Kidney tubule cell (primary cell): ENCODE measurements at places on chromosomes 2 and 18.

GRCh38 chr2:44084850-44085249 lies 83.8 kb upstream of the PPM1B start:
- DNase-seq = no peak

DNA sequence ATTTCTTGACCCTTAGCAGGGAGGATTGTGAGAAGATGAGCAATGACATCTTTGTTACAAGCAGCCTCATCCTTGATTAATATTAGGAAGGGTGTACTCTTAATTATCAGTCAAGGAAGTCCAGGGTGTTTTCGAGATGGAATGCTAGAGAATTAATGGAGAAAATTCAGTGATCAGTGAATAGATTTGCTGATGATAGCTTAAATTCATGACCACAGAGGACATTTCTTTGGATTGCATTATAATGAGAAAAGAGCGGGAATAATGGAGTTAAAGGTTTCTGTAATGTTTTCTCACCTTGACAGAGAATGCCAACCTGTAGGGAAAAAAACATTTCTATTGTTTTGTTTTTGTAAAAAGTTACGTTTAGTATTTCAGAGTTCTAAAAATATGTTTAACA lies 249.9 kb downstream of the LTBP1 start:
- no peak for DNase-seq

DNA sequence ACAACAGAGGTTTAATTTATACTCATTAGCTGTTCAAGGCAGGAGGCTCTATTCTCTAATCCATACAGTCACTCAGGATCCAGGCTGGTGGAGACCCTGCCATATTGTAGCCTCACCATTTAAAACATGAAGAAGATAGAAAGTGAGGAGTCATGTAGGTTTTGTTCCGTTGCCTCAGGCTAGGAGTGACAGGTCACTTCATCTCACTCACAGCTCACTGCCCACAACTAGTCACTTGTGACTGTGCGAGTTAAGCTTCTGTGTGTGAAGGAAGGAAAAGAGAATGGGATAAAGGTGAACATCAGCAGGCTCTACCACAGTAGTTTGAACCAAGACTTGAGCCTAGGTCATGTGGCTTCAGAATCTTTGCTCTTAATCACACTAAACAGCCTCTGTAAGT lies 9.0 kb upstream of the IGFBP2 start:
- DNase-seq = peak; percentile 52

- DNase-seq = no peak
These were observed 41.9 kb downstream of the PRKD3 start for GRCh38 chr2:37282746-37283145.

DNA sequence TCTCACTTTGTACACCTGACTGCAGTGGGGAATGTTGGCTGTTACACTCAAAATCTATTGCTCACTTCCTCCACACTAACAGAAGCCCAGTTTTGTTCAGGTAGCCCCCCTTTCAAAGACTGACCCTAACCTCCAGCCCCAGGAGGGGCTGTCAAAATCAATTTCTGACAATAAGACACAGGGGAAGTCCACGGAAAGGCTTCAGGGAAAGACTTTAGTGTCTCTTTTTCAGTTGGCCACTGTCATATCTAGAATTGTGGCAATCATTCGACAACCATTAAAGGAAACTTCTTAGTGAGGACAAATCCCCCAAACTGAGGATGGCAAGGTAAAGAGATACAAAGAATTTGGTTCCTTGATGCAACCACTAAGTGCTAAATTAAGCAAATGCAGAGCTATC lies 59.0 kb downstream of the BARD1 start:
- no peak for DNase-seq

DNA sequence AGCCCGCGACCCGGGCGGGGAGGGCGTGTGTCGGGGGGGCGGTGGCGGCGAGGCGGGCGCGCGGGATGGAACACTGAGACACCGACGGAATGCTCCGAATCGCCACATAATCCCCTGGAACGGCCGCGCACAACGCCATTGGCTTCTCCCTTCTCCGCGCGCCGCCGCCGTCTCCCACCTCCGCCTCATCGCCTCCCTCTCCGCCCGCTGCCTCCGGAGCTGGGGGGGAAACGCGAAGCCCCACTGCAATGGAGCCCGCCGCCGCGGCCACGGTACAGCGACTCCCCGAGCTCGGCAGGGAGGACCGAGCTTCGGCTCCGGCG lies at the start of gene PHLPP1:
TSS of gene PHLPP1 (plus strand) at position 106 of the 323 bp plus-strand sequence. CDS start at position 249, 143 bp downstream.
- no peak for DNase-seq

DNA sequence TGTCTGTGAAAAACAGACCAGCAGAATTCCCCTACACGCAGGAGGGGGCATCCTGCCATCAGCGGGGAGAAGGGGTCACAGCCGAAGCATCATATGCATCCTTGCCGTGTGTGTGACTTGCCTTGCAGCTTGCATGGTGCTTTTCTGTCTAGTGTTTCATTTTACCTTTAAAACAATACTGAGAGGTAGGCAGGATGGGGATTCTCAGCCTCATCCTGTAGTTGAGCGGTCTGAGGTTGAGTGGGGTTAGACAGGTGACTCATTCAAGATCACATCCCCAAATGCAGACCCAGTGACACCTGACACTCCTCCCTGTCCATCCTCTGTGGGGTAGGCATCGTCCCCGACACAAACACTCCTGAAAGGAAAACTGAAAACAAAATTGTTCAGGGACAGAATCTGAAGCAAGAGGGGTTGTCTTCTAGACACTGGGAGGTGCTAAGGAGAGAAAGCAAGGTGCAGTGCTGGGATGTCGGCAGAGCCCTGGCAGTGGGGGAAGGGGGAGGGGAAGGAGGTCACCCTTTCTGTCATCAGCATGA lies 7.9 kb downstream of the ARL4C start:
- DNase-seq = peak; percentile 28

- DNase-seq = peak; percentile 12
These were observed 17.3 kb downstream of the PIK3C3 start for GRCh38 chr18:41972067-41972925.

- DNase-seq = peak; percentile 74
These were observed 305.0 kb upstream of the EPAS1 start for GRCh38 chr2:45992021-45992740.

- DNase-seq = no peak
These were observed 155.1 kb downstream of the SMAD7 start for GRCh38 chr18:48795696-48796095.

GRCh38 chr2:12637754-12638153 lies 79.0 kb upstream of the TRIB2 start:
- no peak for DNase-seq

DNA sequence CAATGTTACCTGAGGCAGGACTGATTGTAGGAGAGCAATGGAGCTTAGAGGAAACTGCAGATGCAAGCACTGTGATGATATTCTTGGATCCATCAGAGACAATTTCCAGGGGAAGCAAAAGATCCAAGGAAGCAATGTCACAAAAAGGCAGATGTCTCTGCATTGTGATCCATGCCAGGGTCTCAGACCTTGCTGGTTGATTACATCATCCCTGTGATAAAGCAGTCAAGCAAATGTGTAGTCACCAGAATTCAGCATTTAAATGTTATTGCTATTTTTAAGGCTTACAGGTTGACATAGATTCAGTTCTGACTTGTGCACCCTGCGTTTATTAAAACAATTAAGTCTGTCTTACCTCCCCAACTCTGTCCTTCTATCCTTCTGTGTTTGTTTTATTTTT lies 56.8 kb upstream of the CCDC85A start:
- no peak for DNase-seq

DNA sequence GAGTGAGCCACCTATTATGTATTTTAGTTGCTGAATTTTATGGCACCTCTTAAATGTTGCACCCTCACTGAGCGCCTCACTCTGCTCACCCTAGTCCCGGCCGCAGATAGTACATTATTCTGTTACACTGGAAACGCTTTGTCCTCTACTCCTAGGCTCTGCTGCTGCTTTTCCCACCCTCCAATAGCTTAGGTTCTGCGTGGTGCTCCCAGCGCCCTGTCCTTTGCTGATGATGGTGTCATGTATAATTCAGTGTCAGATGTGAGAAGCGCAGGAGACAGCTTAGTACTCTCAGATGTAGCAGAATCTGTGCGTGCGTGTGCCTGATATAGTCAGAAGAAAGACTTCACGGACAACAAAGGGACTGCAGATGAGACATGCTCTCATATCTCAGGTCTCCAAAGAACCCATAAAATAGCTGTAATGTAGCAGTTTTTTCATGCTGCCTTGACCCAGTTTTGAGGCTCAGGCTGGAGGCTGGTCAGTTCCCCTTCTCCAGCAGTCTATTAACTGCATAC lies 1.4 kb upstream of the REEP1 start:
- DNase-seq = no peak

GRCh38 chr2:144835634-144836350 lies 315.9 kb upstream of the ZEB2 start:
- DNase-seq = peak; percentile 78

GRCh38 chr2:67702937-67703336 lies 305.8 kb downstream of the ETAA1 start:
- DNase-seq = no peak

- DNase-seq = peak; percentile 63
These were observed 1.5 kb downstream of the EPB41L5 start for GRCh38 chr2:120014226-120014980.

DNA sequence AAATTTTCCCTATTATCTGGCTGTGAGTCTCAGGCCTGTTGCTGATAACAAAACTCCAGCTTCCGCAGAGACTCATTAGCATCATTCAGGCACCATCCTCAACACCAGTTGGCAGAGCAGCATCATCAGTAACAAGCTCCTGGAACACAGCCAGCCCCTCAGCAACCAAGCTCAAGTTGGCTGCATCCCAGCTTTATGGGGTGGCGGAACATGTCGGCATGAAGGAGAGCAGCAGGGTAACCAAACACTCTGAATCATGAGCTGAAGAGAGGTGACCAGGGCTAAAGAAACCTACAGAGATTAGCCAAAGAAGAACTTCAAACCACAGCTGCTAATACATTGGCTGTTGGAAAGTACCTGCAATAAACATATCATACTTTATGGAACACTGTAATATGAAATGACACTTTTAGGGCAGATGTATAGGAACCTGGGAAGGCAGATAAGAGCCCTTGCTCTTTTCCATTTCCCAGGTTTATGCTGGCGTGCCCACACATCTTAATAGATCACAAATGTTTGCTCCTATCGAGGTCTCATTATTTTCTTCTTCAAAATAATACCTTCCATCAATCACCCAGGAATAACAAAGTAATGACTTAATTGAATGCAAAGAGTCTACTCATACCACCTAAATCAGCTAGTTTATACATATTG lies 63.8 kb downstream of the PDE11A start:
- DNase-seq = peak; percentile 87

DNA sequence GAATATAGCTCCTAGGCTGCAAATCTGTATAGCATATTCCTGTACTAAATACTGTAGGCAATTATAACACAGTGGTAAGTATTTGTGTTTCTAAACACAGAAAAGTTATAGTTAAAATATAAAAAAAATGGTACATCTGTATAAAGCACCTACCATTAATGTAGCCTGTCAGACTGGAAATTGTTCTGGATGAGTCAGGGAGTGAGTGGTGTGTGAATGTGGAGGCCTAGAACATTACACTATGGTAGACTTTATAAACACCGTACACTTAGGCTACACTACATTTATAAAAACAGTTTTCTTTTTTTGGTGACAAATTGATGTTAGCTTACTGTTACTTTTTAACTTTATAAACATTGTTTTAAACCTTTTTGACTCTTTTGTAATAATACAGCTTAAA lies 226.3 kb downstream of the CCDC85A start:
- DNase-seq = peak; percentile 7

DNA sequence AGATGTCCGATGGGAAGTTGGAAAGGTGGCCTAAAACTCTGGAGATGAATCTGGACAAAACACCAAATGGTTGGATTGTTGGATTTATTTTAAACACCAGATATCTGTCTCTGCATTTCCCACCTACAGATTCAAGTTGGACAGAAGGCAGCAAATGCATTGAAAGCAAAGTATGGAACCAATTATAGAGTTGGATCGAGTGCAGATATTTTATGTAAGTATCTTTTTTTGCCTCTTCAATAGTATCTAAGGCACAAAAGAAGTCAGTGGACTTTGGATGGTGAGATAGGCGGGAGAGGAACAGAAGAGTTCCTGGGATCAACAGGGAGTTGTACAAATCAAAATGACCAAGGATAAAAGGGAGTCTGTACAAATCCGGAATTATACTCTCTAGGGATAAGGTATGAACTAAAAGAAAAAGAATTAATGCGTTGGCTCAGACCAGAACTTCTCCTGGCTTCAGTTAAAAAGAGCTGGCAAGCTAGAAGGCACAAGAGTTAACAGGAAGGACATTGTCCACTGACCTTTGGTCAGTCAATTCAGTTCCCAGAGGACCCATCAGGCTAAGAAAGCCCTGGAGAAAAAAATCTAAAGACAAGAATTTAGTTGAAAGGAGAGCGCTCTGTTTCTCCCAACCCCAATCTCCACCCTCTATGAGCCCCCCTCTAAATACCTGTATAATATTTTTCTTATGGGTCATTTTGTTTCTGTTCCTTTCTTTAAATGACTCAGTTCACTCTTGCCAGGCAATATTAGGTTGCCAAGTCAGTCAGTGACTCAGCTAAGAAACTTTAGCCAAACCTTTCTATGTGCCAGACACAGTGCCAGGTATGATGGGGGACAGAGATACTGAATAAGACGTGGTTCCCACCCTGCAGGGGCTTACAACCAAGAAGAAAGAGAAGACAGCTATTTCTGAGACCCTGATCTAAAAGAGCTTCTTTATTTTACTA lies 29.1 kb downstream of the CPO start:
- DNase-seq = peak; percentile 51

- DNase-seq = no peak
These were observed 27.5 kb upstream of the EPAS1 start for GRCh38 chr2:46269544-46270273.

GRCh38 chr2:120802867-120803484 lies 67.3 kb downstream of the GLI2 start:
- DNase-seq = no peak

DNA sequence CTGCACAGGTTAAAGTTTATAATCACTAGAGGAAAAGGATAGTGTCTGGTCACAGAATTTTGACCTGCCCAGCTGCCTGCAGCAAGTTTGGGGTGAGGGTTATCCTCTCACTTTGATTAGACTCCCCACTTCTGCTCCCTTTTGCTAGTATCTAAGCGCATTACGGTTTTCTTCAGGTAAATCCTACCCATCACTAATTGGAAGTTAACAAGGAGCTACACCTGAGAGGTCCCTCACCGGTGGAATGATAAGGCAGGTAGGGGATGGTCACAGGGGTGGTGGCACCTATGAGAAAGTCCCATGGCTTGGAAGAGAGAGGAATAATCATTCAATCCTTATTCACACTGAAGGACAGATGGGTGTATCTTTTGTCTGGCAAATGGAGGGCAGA lies 7.6 kb downstream of the BCL2 start:
- no peak for DNase-seq

GRCh38 chr2:160646684-160647444 lies 153.3 kb upstream of the RBMS1 start:
- DNase-seq = no peak

DNA sequence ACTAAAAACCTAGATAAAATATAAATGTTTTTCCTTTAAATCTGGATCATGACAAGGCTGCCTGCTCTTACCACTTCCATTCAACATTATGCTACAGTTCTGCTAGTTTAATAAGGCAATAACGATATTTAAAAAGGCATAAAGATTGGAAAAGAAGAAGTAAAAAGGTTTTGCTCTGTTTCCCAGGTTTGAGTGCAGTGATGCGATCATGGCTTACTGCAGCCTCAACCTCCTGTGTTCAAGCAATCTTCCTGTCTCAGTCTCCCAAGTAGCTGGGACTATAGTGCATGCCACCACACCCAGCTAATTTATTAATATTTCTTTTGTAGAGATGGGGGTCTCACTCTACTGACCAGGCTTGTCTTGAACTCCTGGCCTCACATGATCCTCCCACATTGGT lies 40.8 kb downstream of the PROKR1 start:
- no peak for DNase-seq
